ENCODE measurements at places on chromosomes 7 and 10.

DNA sequence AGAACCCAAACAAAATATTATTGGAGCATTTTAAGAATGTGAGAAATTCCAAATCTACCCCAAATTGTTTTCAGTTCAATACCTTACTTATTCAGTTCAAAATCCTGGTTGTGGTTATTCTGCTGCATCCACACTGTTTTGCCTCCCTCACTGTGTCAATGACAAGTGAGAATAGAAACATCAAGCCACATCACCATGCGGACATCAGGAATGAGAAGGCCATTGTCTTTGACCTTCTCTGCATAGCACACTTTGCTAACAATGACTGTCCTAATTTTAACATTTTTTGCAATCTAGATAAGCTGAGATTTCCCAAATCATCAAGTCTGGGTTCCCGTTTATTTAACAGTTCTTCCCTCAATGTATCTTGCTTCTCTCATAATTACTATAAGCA, 93.7 kb downstream of the ELAPOR2 start:
- DNase-seq = no peak

DNA sequence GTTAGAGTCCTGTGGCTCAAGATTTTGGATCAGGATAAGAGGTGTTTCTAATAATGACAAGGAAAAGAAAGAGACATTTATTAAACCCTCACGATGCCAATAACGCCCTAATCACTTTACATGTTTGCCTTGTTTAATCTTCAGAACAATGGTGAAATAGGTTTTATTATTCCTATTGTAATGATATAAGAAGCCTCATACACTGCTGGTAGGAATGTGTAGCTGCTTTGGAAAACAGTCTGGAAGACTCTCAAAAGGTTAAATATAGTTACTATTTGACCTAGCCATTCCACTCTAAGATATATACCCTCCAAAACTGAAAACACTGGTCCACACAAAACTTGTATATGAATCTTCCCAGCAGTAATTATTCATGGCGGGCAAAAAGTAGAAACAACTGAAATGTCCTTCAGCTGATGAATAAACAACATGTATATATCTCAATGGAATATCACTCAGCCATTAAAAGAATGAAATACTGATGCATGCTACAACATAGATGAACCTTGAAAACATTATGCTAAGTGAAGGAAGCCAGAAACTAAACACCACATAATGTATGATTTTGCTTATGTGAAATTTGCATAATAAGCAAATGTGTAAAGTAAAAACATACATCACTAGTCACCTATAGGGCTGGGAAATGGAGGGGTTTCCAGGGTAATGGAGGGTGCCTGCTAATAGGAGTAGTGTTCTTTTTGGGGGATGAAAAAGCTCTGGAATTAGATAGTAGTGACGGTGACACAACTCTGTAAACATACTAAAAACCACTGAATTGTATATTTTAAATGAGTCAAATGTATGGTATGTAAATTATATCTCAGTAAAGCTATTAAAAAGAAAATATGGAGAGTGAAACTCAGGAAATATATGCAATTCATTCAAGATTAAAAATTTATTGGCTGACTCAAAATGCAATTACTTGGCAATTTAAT, 76.9 kb upstream of the ANK3 start:
- DNase-seq = no peak

DNA sequence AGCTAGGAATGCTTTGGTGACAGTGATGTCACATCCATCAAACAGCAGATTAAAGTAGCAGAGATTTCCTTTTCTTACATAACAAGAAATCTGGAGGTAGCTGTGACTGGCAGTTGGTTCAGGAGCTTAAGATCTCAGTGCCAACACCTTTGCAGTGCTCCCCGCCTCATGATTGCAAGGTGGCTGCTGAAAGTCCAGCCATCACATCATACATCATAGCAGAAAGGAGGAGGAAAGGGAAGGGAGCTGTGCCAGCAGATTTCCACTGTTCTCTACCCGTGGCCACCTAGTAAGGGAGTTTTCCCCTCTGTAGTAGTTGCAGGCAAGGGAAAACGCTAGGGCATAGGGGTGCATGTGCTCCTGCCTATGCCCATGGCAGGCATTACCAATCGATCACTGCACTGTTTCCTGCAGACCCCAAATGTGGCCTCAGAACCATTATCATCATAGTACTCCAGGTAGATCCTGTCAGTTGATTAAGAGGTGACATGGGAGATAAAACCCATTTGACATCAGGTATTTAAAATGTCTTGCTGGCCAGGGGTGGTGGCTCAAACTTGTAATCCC, 57.9 kb upstream of the GTF2IRD1 start:
- no peak for DNase-seq

DNA sequence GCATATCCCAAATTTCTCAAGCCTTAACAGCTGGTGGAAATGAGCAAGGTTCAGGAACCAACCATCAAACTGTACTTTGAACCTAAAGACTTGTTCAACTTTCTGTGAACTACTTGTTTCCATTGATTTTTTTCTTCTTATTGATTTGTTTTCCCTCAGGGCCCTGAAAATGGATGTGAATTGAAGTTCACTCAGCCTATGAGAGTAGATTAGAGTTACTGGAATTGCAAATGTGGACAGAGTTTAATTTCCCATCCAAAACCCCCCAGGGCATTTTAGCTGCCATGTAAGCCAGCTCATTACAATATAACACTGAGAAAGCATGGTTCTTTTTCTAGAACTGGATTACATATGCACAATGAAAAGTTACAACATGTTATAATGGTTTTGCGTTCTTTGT, 1105.7 kb downstream of the REEP3 start:
- DNase-seq = no peak

DNA sequence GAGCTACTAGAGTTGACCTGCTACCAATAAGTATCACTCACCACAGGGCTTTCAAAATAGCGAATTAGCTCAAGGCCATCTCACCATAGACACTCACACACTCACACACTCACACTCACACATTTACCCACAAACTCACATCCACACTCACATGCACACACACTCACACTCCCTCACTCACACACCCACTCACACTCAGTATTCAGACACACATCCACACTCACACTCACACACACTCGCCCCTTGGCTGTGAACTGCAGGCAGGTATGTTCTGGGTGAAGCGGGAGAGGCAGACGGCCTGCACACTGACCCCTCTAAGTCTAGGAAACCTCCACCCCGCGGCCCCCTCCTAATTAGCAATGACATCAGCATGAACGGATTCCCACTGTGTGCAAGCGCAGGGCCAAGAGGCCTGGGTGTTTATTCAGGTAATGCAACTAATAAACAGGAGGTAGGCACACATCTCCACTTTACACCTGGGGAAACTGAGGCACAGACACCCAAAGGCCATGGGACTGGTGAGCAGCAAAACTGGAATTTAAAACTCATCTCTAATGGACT, 94.6 kb downstream of the ADARB2 start:
- no peak for DNase-seq

DNA sequence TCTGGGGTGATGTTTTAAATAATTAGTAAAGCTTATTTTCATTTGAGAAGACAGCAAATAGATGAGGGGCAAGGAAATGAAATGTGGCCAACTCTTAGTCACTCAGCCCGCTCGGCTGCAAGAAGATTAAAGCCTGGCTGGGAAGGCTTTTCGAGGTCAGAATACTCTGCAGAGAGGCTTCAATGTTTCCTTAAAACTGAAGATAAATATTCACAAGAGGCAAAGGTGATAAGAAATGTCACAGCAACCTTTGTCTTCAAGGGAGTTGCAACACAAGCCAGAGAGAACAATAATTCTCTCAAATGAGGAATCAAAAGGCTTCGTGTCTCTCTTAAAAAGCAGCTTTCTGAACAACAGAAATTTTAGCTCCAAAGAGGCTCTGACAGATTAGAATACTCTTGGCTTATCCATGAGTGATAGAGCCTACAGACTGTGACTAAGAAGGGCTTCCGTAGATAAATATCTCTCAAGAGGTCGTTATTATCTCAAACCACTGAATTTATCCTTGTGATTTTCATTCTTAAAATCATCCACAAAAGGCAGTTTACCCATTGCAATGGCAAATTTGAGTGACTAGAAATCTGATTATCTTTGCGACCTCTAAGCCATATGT, 92.5 kb downstream of the KLF6 start:
- DNase-seq = no peak

DNA sequence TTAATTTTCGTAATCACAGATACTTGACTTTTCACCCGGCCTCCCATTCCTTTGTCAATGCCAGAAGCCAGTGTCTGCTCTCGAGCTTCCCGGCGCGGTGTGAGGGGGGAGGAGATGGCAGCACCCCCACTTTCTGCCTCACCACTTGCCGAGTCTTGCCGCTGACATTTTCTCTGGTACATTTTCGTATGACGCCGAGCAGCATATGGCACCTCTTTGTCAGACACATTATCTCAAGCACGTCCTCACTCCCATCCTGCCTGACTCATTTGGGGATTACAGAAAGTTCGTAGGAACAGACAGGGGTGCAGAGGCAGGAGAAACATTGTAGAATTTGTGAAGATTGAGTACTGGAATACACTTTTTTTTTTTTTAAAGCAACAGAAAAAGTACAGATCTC, 60.8 kb upstream of the SORCS3 start:
- DNase-seq = peak; percentile 10

- no peak for DNase-seq
These were observed 10.1 kb downstream of the CACNA2D1 start for GRCh38 chr7:82433507-82433906.

GRCh38 chr10:14757394-14757793, 17.3 kb downstream of the FAM107B start:
- no peak for DNase-seq

- DNase-seq = no peak
These were observed 22.7 kb downstream of the SLC35G1 start for GRCh38 chr10:93916257-93917063.

GRCh38 chr10:82464966-82465365, 590.0 kb downstream of the NRG3 start:
- DNase-seq = no peak

- DNase-seq = no peak
These were observed 26.6 kb upstream of the PURB start for GRCh38 chr7:44911911-44912310.

GRCh38 chr10:24242562-24242961, 33.6 kb downstream of the KIAA1217 start:
- no peak for DNase-seq

- DNase-seq = no peak
These were observed 493 bp downstream of the ZMIZ2 start for GRCh38 chr7:44748948-44749731.
